ENCODE measurements at places on chromosomes 1 and 21.
A peak's percentile ranks its signal among the peaks of the same experiment; 100 is the strongest.

GRCh38 chr1:35243691-35244090 is 24.8 kb upstream of the ZMYM4 start:
- no peak overlapping the region for H3K27ac ChIP-seq
- no peak for DNase-seq
- H3K4me1 ChIP-seq, result no peaks in the 10 kb centered on the region
- H3K4me3 ChIP-seq, result no peak overlapping the region
- peaks cover 10% of the 10 kb centered on the region for H3K27me3 ChIP-seq
- no peaks in the 10 kb centered on the region for H3K36me3 ChIP-seq

- peak; percentile 62 for DNase-seq
- H3K4me1 ChIP-seq, result peaks cover 51% of the 10 kb centered on the region
- peaks cover 5% of the 10 kb centered on the region for H3K36me3 ChIP-seq
- peaks cover 19% of the 10 kb centered on the region for H3K27me3 ChIP-seq
- no peak overlapping the region for H3K4me3 ChIP-seq
- no peak overlapping the region for H3K27ac ChIP-seq
Measured at GRCh38 chr1:243475966-243476365, 220.1 kb downstream of the SDCCAG8 start.

DNA sequence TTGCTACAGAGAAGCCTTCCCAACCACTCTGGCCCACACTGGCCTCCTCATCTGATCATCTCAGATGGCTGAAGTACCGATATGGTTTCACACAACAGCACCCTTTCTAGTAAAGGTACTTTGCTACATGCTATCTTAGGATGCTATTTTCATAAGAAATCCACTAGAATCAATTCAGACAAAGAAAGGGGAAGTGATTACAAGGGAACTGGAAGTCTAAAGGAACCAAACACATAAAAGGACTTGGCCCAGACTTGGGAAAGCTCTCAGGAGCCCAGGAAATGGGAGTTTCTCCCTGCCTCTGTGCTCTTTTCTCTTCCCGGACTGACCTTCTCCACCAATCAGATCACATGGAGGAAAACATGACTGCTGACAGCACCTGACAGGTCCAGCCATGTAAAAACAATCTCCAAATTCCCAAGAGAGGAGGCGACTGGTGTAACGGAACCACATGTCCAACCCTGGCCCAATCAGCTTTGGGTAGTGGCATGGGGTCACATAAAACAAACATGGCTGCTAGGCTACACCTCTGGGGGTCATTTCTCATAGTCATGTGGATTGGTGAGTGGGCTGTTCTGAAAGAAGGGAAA is 12.7 kb upstream of the FOXE3 start:
- H3K4me1 ChIP-seq, result peaks cover 48% of the 10 kb centered on the region
- H3K27ac ChIP-seq, result no peak overlapping the region
- H3K4me3 ChIP-seq, result no peak overlapping the region
- DNase-seq, result no peak
- no peaks in the 10 kb centered on the region for H3K36me3 ChIP-seq
- H3K27me3 ChIP-seq, result peaks cover 74% of the 10 kb centered on the region

DNA sequence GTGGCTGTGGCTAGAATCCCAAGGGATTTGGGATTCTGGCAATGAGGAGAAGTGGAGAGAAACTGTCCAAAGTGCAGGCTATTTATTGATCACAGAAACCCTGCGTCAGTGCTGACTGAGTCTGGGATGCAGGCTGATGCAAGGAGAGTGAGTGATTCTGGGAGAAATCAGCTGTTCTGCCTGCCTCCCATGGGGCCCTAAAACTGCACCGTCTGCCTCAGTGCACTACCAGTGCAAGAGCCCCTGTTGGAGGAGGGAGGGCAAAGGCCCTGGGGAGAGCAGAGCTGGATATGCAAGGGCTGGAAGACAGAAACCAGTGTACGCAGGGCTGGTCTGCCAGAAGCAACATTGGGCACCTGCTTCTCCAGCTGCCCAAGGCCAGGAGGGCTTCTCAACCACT is 42.6 kb downstream of the C1orf198 start:
- H3K27me3 ChIP-seq, result peaks cover 13% of the 10 kb centered on the region
- DNase-seq, result no peak
- H3K4me3 ChIP-seq, result no peak overlapping the region
- peaks cover 5% of the 10 kb centered on the region for H3K36me3 ChIP-seq
- no peak overlapping the region for H3K27ac ChIP-seq

GRCh38 chr1:48944811-48945210 is 168.1 kb upstream of the BEND5 start:
- no peaks in the 10 kb centered on the region for H3K4me1 ChIP-seq
- no peak overlapping the region for H3K4me3 ChIP-seq
- H3K36me3 ChIP-seq, result no peaks in the 10 kb centered on the region
- DNase-seq, result no peak

DNA sequence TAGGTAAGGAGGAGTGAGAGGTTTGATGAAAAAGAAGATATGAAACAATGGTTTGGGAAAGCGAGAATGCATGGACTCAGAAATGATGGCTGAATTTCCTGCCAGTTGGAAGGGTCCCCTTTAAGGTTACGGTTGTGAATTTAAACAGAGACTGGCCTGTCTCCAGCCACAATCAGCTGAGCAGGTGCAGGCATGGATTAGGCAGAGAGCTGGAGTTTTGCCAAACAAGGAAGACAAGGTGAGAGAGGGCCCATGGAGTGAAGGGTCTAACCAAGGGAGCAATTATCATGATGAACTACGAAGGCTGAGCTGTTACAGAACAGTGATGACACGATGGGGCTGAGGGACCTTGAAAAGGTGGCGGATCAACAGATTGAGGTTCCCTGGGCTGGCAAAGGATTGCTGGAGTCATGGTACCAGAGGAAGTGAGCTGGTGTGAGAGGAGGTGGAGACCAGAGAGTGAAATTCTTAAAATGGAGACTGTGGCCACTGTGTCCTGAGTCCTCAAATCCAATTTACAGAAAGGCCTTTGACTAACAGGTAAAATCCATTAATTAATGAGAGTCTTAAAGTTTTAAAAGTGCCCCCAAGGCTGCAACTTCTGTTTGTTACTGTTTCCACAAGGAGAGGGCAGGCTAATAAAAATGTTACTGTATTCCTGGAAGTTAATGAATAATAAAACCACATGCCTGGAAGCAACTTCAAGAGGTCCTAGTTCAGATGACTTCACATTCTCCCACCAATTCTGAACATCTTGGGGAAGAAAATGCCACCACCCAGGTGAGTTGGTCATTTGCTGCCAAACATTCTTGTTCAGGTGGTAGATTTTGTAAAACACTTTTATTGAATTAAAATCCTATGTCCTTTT is 41.5 kb downstream of the LHX9 start:
- no peak for DNase-seq
- H3K27me3 ChIP-seq, result peaks cover 2% of the 10 kb centered on the region
- H3K36me3 ChIP-seq, result no peaks in the 10 kb centered on the region

All from nephron progenitor cell (in vitro differentiated cells).